Stimulated activated CD8-positive, alpha-beta memory T cell treated with anti-CD3 and anti-CD28 coated beads, Interleukin-4, amount 100 ng/mL, for 24 hours (primary cell): ENCODE measurements at places on chromosomes 6 and 20.

- DNase-seq = no peak
Observed at GRCh38 chr20:61659246-61659993, 406.3 kb downstream of the TAF4 start.

DNA sequence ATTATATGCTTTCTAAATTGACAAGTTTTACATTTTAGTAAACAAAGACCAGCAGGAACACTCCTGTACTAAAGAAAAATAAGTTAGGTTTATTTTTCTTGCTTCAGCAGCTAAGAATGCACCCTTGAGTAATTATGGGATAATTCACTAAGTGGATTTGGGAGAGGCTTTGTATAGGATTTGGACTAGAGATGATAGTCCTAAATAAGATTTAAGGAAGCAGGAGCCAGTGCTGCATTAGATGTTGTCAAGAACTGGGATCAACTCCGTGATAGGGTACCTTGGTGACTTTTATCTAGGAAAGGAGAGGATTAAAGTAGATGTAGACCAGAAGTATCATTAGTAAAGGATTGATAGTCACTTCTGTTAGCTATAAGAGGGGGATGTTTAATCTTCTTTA, 4.1 kb upstream of the C6orf141 start:
- no peak for DNase-seq

- no peak for DNase-seq
Observed at GRCh38 chr6:70686548-70687133, 19.0 kb downstream of the SMAP1 start.

GRCh38 chr20:33627577-33628216, 34.4 kb upstream of the C20orf144 start:
- no peak for DNase-seq

DNA sequence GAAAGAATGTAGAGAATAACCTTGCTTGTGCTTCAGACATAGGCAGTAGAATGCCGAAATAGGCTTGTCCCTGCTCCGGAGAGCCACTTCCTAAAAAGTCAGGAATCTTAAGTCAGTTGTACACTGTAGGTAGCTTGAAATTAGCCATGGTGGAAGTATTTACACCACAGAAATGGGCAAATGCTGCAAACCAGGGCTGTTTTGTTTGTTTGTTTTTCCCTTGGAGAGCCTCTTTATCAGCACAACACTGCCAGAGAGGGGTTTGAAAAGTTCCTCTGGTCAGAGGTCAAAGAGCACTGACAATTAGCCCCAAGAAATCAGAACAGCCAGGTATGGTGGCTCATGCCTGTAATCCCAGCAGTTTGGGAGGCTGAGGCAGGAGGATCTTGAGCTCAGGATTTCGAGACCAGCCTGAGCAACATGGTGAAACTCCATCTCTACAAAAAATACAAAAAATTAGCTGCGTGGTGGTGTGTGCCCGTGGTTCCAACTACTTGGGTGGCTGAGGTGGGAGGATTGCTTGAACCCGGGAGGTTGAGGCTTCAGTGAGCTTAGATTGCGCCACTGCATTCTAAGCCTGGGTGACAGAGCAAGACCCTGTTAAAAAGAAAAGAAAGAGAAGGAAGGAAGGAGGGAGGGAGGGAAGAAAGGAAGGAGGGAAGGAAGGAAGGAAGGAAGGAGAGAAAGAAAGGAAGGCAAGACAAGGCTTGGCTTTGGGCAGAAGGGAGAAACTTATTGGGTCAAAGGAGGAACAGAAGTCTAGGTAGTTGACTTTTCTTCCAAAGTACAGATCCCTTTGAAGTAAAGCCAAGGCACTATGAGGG, 61.0 kb upstream of the ZMYND8 start:
- DNase-seq = no peak

GRCh38 chr6:4660377-4661321, 115.6 kb upstream of the CDYL start:
- no peak for DNase-seq

GRCh38 chr20:59748619-59749191, 144.4 kb downstream of the PHACTR3 start:
- no peak for DNase-seq

- DNase-seq = no peak
Observed at GRCh38 chr6:144144996-144145395, 5.3 kb upstream of the STX11 start.
